ENCODE measurements at places on chromosomes 4 and X.
A peak's percentile ranks its signal among the peaks of the same experiment; 100 is the strongest.

DNA sequence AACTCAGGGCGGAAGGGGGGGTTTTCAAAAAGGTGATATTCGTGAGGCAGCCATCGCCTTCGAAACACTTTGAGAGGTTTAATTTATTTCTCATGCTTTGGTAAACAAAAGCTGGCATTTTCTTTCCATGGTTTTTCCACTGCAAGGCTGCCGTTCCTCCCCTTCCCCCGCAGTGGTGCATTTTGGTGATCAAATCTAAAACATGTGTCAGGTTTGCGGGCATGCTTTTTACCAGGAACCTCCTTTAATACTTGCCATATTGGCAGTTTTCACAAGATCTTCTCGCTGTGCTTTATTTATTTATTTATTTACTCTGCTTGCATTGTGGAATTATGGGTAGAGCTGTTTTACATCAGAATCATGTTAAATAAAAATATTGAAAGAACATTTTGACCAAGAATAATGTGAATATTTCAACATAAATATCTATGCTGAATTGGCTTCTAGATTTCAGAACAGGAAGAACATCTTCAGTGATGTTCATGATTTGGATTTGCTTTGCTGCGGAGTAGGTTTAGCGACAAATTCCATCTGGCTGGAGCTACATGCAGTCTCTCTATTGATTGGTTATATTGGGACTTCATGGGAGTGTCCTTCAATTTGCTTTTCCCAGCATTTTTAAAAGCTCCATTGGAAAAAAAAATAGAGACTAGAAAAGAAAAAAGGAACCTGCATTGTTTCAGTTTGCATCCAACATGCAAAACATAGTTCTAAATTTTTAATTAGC lies 54.4 kb downstream of the STOX2 start:
- no peak for DNase-seq

DNA sequence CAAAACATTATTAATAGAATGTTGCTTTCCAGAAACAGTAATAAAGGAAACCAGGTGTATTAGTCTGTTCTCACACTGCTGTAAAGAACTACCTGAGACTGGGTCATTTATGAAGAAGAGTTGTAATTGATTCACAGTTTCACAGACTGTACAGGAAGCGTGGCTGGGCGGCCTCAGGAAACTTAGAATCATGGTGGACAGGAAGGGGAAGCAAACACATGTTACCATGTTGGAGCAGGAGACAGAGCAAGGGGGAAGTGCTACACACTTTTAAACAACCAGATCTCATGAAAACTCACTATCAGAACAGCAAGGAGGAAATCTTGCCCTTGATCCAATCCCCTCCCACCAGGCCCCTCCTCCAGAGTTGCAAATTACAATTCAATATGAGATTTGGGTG lies 815.8 kb downstream of the TRIML1 start:
- DNase-seq: no peak

DNA sequence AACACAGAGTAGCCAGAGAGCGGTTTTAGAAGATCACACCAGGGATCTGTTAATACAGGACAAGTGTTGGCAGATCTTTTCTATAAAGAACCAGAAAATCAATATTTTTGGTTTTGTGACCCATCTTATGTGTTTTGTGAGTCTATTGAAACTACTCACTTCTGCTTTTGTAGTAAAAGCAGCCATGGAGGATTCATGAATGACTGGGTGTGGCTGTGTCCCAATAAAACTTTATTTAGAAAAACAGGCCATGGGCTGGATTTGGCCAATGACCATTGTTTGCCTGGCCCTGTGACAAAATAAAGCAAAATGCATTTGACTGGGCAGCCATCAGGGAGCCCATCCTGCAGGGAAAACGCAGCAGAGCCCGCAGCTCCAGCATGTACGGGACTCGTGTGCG lies 99.9 kb upstream of the ADRA2C start:
- DNase-seq: no peak

DNA sequence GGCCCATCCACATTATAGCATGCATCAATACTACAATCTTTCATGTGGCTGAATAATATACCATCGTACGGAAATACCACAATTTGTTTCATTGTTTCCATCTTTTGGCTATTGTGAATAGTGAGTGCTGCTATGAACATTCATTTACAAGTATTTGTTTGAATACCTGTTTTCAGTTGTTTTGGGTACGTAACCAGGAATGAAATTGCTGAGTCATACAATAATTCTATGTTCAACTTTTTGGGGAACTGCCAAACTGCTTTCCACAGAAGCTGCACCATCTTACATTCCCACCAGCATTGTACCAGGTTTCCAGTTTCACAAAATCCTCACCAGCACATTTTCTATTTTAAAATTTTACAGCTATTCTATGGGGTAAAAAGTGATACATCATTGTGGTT lies 28.5 kb upstream of the MANBA start:
- DNase-seq: peak; percentile 67

DNA sequence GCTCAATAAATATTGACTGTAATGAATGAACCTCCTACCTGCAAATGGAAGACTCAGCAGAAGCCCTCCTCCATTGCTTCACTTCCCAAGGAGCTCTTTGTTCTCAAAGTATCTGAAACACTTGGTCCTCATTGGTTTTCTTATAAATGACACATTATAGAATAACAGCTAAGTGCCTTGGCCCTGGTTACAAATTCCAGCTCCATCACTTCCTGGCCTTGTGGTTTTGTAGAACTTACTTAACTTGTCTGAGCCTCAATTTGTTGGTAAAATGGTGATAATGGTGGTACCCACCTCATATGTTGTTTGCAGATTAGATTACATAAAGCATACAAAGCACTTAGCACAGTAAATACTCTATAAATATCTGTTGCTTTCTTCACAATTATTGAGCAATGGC lies 25.2 kb upstream of the SMIM20 start:
- no peak for DNase-seq

DNA sequence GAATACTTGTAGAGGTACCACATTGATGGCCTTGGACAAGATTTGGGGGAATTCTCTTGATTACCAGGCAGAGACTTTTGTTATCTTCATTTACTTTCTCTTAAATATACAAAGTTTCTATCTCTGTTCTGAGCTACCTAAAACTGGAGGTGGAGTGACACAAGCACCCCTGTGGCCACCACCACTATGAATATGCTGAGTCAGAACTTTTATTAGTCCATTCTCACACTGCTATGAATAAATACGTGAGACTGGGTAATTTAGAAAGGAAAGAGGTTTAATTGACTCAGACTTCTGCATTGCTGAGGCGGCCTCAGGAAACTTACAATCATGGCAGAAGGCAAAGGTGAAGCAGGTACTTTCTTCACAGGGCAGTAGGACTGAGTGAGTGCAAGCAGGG lies 67.1 kb downstream of the RTL3 start:
- DNase-seq: no peak

Measured in M059J (cell line).